Uterus (tissue), 4 donors: ENCODE measurements at places on chromosomes 4 and X. TPM values are rescaled to one million over a fixed set of nuclear protein-coding genes. Genes with fewer than 3 reads are reported as not detected.

The SPANXB1 gene
- not detected for total RNA-seq

The MAOB gene
- total RNA-seq, result 131 TPM

The MAP3K15 gene
- 0.90 TPM for total RNA-seq

The CSAG3 gene
- total RNA-seq, result not detected

The FGA gene
- total RNA-seq, result not detected

The OSTC gene
- 219 TPM for total RNA-seq

The NXF2 gene
- total RNA-seq, result not detected

The APELA gene
- total RNA-seq, result 1.4 TPM

The GC gene
- total RNA-seq, result not detected

The ZC4H2 gene
- 9.2 TPM for total RNA-seq

The MAGED4B gene
- total RNA-seq, result 25.1 TPM

The RPS6KA6 gene
- 11.8 TPM for total RNA-seq

The MXRA5 gene
- total RNA-seq, result 5.9 TPM

The ARSJ gene
- 8.2 TPM for total RNA-seq

The GLRA3 gene
- total RNA-seq, result not detected

The RTL5 gene
- total RNA-seq, result 2.3 TPM

The PCSK1N gene
- not detected for total RNA-seq

The WAS gene
- not detected for total RNA-seq

The SRPX2 gene
- 23.8 TPM for total RNA-seq

The TBX22 gene
- not detected for total RNA-seq

The MFAP3L gene
- total RNA-seq, result 6.6 TPM

The PABPC4L gene
- total RNA-seq, result 3.3 TPM

The CAMK2D gene
- 95.3 TPM for total RNA-seq

The DMP1 gene
- total RNA-seq, result not detected

The MAGEA10 gene
- total RNA-seq, result not detected

The SSX2 gene
- not detected for total RNA-seq

The PRRG3 gene
- 2.3 TPM for total RNA-seq

The SEPSECS gene
- total RNA-seq, result 6.9 TPM

The LAMTOR3 gene
- total RNA-seq, result 37.9 TPM

The CCDC110 gene
- total RNA-seq, result 2.1 TPM

The STATH gene
- total RNA-seq, result not detected

The ERVMER34-1 gene
- 1.2 TPM for total RNA-seq

The KDR gene
- 218 TPM for total RNA-seq
